ENCODE measurements at places on chromosomes 5 and 9. TPM values are rescaled to one million over a fixed set of nuclear protein-coding genes. Genes with fewer than 3 reads are reported as not detected.

PCDHAC1 gene
- total RNA-seq = 0.11 TPM

CDO1 gene
- total RNA-seq = 12.2 TPM

DMGDH gene
- total RNA-seq = 2.0 TPM

PDE6A gene
- 0.05 TPM for total RNA-seq

PCDHB12 gene
- 1.3 TPM for total RNA-seq

SLC2A8 gene
- 15.0 TPM for total RNA-seq

NRG2 gene
- total RNA-seq = 1.9 TPM

PCDHA9 gene
- total RNA-seq = not detected

FAM221B gene
- total RNA-seq = not detected

EQTN gene
- not detected for total RNA-seq

SLC6A3 gene
- not detected for total RNA-seq

- no peak for DNase-seq
Measured at GRCh38 chr5:72557167-72558045, 50.2 kb upstream of the ZNF366 start.

DNA sequence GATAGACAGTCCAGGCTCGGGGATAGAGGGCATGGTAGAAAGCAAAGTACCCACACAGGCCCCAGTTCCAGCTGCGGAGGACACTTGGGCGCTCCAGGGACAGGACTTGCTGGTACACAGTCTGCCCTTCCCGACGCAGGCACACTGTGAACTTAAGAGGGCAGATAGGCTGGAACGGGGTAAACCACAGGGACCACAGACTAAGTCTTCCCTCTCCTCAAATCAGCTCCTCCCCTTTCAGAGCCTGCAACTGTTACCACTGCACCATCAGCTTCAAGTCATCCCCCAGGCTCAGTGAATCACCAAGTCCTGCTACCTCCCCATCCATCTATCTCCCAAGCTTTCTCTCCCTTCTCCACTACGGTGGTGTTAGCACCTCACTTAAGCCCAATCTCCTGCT, 7.3 kb downstream of the GBA2 start:
- DNase-seq = no peak

DNA sequence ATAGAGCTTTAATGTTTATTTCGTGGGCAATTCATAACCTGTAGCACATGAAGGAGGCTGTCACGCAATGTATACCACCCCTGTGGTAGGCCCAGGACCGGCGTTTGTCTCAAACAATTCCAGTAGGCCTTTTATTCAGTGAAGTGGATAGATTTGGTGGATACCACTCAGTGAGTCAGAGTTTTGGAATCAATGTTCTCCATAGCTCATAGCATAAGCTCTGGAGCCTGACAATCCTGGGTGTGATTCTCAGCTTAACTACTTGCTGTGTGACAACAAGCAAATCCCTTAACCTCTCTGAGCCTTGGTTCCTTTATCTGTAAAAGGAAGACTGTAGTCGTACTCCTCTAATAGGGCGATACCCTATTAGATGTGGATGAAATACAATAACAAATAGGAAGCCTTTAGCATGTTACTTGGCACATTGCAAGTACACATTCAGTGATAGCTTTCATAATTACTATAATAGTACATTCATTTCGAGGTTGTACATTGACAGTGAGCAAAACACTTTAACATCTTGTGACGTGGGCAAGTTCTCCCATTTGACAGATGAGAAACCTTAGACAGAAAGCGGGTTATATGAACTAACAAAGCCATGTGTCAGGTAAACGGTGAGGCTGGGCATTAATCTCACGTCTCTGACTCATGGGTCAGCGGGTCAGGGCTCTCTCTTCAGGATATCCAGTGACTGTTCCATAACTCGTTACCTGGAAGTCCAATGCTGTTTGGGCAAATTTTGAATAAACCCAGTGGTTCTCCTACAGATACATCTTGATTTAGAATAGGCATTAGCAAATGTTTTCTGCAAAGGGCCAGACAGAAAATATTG, 130.8 kb downstream of the C9orf152 start:
- DNase-seq = no peak

DNA sequence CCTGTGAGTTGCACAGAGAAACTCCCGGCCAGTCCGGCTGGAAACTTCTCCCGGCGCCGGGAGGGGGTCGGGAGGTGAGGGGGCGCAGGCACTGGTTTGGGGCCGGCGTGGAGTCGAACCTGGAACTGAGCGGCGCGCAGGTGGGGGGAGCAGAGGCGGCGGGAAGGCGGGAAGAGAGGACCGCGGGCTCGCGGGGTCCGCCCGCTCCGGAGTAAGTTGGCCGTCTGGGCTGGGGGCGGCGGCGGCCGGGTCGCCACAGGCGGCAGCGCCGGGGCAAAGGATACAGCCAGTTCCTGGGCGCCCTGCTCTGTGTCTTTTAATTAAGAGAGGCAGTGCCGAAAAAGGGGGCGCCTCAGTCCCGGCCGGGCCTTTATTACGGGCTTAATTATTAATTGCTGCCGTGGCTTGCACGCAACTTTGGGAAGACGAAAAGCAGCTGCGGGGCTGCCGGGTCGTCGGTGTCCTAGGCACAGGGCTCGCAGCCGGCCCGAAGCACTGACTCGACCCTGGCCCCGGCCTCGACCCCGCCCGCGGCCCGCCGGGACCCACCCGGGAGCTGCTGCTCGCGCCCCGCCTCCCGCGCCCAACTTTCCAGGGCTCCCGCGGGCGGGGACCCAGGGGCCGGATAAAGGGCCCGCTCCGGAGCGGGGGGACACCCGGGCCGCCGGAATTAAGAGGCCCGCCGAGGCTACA, 1.1 kb downstream of the NTNG2 start:
- DNase-seq = peak; percentile 65

DNA sequence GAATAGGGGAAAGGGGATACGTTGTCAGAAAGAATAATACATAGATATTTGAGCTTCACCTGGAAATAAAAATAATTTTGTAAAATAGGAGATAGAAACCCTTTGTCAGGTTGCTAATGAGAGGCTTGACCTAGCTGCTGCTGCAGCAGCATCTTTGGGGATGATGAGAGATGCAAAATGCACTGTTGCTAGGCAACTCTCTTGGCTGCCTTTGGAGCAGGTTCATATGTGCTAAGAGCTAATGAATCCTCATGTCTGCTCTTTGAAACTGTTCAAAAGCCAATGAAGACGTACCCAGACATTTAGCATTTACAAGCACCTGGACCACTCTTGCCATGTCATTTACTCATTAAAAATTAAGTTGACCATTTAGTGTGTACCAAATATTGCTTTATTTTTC, 121.7 kb downstream of the FOCAD start:
- no peak for DNase-seq

DNA sequence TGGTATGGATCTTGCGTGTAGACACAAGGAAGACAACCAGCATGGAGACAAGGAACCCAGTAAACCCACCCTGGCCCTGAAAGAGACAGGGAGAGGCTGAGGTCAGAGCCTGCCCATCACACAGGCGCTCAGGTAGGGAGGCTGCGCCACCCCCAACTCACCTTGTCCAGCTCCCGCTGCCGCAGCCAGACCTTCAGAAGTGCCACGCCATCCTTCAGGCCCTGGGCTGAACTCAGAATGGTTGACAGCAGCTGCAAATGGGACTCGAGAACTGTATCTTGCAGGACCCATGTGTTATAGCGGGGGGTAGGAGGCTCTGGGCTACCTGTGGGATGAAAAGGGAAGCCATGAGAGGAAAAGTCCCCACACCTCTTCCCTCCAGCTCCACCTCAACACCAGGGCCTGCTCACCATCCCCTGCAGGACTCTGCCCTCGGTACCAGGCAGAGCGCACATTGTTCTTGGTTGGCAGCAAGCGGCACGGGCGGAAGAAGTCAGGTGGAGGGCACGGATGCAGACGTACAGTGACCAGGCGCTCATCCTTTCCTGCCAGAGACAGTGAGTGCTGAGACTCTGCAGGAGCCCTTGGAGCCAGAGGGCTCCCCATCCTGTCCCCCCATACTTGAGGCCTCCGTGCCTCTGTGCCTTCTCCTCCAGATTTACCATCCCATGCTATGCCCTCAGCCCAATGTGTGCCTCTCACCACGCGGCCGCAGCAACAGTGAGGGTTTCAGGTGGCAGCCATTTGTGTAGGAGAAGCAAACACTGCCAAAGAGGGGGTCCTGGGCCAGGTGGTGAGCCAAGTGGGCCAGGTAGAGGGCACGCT, 4.7 kb downstream of the NOL6 start:
- no peak for DNase-seq

DNA sequence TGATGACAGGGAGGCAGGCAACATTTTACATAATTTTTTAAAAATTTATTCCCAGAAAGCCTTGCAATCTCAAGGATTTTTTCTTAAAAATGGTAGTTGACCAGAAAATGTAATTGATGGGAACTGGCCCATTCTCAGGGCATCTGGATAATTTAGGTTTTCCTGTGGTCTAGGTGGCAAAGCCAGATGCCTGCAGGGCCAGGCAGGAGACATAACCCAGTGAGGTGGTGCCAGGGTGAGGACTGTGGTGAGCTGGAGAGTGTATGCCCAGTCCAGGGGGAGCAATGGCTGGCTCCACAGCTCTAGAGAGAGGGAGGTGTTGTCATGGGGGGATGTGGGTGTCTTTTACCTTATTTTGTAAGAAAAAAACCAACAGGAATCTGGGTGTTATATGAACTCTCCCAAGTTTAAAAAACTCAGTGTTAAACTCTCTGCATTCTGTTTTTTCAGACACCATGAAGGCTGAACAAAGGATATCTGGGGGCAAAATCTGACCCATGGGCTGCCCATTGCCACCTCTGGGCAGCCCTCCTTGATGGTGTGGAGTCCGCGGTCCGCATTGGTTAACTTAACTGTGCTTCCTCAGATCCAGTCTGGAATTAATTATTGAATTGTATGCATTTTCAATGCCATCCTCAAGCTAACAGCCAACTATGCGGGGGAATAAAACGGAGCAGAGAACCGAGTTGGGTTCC, 43.9 kb downstream of the BOD1 start:
- DNase-seq = no peak

DNA sequence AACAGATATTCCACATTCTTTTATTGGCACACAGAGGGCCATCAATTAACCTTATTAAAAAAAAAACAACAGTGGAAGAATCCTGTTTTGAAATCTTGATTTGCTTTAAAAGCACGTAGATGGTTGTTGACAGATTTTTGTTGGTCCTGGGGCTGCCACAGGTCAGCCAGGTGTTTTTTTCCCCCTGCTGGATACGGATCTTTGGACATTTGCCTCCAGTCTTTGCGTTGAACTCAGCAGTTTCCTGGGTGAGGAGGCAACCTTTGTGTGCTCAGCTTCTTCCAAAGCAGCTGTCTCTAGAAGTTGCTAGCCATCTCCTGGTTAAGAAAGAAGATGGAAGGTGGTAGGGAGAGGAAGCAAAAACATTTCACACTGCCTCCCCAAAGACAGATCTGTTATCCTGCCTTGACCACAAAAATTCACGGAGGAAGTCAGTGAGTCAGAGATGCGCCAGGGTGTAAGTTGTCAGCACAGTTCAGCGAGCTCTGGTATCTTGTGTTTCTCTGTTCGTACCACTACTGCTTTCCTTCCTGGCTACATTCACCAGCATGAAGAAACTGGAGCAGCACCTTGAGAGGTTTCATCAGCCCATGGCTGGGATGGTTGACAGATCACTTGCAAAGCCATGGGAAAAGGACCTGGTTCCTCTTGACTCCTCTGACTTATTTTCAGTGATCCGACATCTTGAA, 207.3 kb downstream of the ARHGAP26 start:
- DNase-seq = no peak

GRCh38 chr5:10793785-10794184, 32.8 kb upstream of the DAP start:
- no peak for DNase-seq

GRCh38 chr5:176533390-176533789, 3.8 kb downstream of the RNF44 start:
- peak; percentile 81 for DNase-seq

GRCh38 chr5:43833961-43834360, 231.0 kb downstream of the NNT start:
- DNase-seq = no peak

DNA sequence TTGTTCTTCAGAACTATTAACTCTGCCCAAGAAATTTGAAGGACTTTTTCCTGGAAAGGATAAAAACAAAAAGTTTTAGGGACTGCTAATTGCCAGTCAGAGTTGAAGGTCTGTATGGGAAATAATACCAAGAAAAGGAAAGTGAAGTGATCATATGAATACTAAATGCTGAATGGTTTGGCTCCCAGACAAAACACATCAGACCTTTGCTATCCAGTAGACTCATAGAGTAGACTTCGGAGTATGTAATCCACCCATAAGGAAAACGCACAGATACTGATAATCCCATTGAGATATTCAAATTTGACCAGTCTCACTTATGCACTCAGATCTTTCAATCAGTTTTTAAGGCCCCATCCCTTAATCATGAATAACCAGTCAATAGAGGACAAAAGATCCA, 319.0 kb upstream of the PTGER4 start:
- no peak for DNase-seq

- no peak for DNase-seq
Measured at GRCh38 chr9:30507166-30507565, 1877.3 kb upstream of the ACO1 start.

DNA sequence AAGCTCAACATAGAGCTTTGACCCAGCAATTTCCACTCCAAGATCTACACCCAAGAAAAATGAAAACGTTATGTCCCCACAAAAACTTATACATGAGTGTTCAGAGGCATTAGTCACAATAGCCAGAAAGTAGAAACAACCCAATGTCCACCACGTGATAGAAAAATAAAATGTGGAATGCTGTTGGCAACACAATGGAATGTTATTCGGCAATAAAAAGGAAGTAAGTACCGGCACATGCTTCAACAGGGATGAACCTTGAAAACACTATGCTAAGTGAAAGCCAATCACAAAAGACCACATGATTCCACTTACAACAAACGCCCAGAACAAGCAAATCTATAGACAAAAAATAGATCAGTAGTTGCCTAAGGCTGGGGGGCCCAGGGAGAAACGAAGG, 6.0 kb downstream of the UBQLN1 start:
- DNase-seq = no peak

DNA sequence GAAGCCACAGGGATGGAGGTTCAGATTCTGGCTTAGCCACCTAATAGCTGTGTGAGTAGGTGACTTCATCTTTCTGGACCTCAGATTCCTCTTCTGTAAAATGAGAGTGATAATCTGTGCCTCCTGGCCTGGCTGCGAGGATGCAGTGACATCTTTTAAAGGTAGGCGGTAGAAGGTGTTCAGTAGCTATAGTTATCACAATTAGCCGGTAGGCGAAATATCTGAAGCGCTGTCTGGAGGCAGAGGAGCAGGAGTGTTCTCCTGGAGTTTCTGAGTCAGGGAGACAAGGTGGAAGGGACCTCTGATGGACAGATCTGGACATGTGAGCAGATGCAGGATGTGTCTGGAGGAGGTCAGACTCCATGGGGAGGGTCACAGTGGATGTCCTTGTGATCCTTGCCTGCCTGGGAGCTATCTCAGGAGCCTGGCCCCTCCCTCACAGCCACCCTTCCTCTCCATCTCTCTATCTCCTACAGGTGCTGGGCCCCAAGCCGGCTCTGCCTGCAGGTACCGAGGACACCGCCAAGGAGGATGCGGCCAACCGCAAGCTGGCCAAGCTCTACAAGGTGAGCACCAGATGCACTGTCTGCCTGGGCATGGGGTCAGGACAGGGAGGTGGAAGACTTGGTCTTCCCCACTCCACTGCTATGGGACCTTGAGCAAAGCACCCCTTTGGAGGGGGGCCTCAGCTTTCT, 45.6 kb downstream of the GSN start:
- no peak for DNase-seq

Measured in Right ventricle myocardium inferior (tissue), 1 donor.